ENCODE measurements at places on chromosomes 11 and 22. TPM values are rescaled to one million over a fixed set of nuclear protein-coding genes. Genes with fewer than 3 reads are reported as not detected.

Gene RIC8A
- 121 TPM for total RNA-seq

Gene MRGPRF
- total RNA-seq = 0.05 TPM

Gene GALNT18
- total RNA-seq = 19.7 TPM

Gene SMC1B
- total RNA-seq = 0.03 TPM

Gene LUZP2
- total RNA-seq = not detected

Gene ADORA2A
- total RNA-seq = 0.91 TPM

Gene RASSF10
- total RNA-seq = 5.7 TPM

Gene EFCAB6
- 0.62 TPM for total RNA-seq

Gene NLRP14
- not detected for total RNA-seq

Gene C11orf65
- 0.29 TPM for total RNA-seq

Gene EHF
- total RNA-seq = 0.69 TPM

Gene TUBA8
- 0.72 TPM for total RNA-seq

Gene C11orf52
- not detected for total RNA-seq

Gene GVQW3
- 1.2 TPM for total RNA-seq

Gene HMOX1
- 671 TPM for total RNA-seq

Gene ANKRD42
- 9.6 TPM for total RNA-seq

Gene GSTT2B
- total RNA-seq = 0.44 TPM

Gene CRACR2B
- total RNA-seq = 4.8 TPM

Gene BACE1
- total RNA-seq = 8.4 TPM

Gene SPON1
- not detected for total RNA-seq

Gene DCPS
- total RNA-seq = 19.9 TPM

Gene SMDT1
- total RNA-seq = 40.1 TPM

Gene TTC36
- total RNA-seq = not detected

Gene KRTAP5-11
- total RNA-seq = not detected

Gene TCIRG1
- 182 TPM for total RNA-seq

Gene ACTN3
- total RNA-seq = not detected

Gene ANO9
- total RNA-seq = 1.8 TPM

Gene CAT
- total RNA-seq = 37.9 TPM

Gene CYP2R1
- 10.9 TPM for total RNA-seq

Gene GPHA2
- total RNA-seq = not detected

Gene OR10G7
- not detected for total RNA-seq

Gene C11orf97
- total RNA-seq = not detected

Gene CHST1
- 1.7 TPM for total RNA-seq

Gene TRPC6
- total RNA-seq = 0.74 TPM

Gene BCO2
- total RNA-seq = 1.2 TPM

Gene CLTCL1
- 5.0 TPM for total RNA-seq

Gene KRTAP5-2
- total RNA-seq = not detected

Gene OR51I1
- total RNA-seq = not detected

Gene MB
- total RNA-seq = 6.7 TPM

Gene UCP3
- 1.3 TPM for total RNA-seq

Gene PRODH
- 0.51 TPM for total RNA-seq

Gene TM7SF2
- 6.5 TPM for total RNA-seq

Gene MPZL3
- 0.29 TPM for total RNA-seq

Gene POU2AF2
- not detected for total RNA-seq

Gene RFPL1
- not detected for total RNA-seq

Gene IL10RA
- total RNA-seq = 0.03 TPM

Gene DHCR7
- 51.9 TPM for total RNA-seq

Gene OR8H1
- total RNA-seq = not detected
